ENCODE measurements at places on chromosomes 3 and 15.

DNA sequence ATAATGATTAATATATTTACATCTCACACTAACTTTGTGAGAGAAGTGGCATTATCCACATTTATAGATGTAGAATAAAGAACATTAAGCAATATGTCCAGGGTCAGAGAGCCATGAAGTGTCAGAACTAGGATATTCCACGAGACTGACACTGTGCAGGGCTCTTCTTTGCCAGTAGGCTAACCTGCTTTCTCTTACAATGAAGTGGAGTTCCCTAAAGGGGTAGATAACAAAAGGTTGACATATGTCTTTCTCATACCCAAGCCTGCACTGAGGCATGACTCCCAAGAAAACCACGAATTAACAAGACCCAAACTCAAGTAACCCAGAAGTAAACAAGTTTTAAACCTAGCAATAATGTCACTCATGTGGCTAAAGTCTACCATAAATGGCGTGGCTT, 191.5 kb upstream of the SLC2A2 start:
- no peak for DNase-seq

GRCh38 chr3:161745741-161746140, 249.1 kb downstream of the OTOL1 start:
- no peak for DNase-seq

DNA sequence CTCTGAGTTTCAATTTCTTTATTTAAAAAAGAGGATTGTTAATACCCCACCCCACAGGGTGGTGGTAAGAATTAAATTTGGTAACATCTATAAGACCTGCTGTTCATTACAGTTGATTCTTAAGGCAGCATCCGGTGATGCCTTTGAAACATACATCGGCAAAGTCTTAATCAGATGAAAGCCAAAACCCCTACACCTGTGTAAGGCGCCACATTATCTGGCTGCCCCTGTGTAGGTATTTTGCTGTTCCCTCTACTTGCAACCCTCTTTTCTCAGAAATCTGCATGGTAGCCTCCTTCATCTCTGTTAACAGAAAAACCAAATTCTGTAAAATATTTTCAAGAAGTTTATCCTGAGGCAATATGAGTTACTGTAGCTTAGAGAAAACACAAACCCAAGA, 90.0 kb downstream of the ST6GAL1 start:
- DNase-seq = no peak

DNA sequence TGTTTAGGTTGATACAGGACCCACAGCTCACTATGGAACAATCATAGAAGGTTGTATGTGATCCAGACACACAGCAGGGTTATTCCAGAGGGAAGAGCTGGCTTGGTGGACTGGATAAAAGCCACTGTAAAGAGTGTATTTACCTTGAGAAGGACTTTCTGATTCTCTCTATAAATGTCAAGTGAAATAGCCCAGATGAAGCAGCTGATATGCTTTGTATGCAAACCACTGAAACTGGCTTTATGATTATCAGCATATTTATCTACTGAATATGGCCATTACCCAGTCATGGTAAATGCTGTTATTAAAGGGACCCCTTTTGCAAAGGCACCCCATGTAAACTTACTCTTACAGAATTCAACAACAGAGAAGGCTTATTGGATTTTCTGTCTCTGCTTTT, 28.1 kb downstream of the C3orf80 start:
- DNase-seq = no peak

DNA sequence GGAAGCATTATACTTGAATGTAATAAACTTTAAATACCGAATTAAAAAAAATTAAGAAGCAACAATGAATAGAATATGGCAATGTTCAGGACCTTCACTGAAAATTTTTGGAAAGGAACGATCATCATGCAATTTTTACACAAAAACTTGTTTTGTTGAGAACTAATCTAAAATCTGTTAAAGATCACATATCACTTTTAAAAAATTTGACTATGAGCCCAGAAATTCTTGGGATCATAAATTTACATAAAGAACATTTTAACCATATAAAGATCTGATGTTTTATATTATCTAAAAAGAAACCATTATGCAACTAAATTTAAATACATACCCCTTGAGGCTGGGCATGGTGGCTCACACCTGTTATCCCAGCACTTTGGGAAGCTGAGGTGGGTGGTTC, 76.2 kb upstream of the MELTF start:
- no peak for DNase-seq

GRCh38 chr3:47634996-47635395, 56.3 kb upstream of the CSPG5 start:
- DNase-seq = peak; percentile 81

GRCh38 chr3:36380221-36381031, at the start of gene STAC:
STAC (plus strand) TSS chr3:36380504; CDS start chr3:36380644, 140 bp downstream.
- DNase-seq = no peak

GRCh38 chr3:179505534-179505933, 54.3 kb upstream of the GNB4 start:
- no peak for DNase-seq

DNA sequence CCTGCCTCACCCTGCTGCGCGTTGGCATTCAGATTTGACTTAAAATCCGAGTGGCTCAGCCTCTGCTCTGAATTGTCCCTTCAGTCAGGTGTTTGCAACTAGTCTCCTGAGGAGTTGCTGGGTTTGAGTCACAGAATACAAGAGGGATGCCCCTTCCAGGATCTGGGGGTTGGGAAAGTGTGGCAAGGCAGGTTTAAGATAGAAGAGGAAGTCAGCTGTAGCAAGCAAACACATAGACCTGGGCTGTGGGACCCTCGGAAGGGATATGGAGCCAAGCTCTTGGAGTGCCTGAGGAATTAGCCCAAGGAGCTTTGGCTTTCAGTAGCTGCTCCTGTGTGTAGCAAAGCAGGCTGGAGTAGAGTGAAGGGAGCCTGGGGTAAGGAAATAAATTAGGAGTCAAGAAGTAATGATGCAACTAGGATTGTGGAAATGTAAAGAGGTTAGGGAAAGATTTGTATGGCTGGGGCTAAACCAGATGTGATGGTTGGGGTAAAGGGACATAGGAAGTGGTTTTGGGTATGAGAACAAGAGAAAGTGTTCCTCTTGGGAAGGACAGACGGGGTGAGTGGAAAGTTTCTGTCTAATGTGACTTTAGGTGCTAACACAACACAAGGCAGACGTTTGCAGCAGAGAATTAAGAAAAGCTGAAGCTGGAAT, 41.2 kb downstream of the RAB7A start:
- DNase-seq = no peak

DNA sequence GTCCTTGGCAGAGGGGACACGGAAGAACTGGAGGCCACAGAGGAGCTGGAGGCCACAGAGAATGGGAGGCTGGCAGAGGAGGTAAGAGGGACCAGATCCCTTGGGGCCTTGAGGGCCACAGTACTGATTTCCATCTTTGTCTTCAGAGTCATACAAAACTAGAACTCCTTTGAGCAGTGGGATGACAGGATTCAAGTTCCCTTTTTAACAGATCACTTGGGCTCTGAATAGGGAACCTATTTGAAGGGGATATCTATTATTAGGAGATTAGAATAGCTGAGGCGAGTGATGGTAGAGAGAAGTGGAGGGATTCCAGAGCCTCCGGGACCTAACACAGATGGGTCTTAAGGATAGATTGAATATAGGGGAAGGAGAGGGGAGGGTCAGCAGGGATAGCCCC, 55.7 kb downstream of the OXNAD1 start:
- no peak for DNase-seq

Data from SJCRH30 (cell line).